ENCODE measurements at places on chromosomes 7 and 10. TPM values are rescaled to one million over a fixed set of nuclear protein-coding genes. Genes with fewer than 3 reads are reported as not detected.

The GNAT3 gene
- total RNA-seq = not detected

The CYP2C19 gene
- not detected for total RNA-seq

- H3K4me3 ChIP-seq = no peak overlapping the region
- no peaks in the 10 kb centered on the region for H3K4me1 ChIP-seq
Observed at GRCh38 chr7:36062154-36062815, 90.8 kb upstream of the EEPD1 start.

DNA sequence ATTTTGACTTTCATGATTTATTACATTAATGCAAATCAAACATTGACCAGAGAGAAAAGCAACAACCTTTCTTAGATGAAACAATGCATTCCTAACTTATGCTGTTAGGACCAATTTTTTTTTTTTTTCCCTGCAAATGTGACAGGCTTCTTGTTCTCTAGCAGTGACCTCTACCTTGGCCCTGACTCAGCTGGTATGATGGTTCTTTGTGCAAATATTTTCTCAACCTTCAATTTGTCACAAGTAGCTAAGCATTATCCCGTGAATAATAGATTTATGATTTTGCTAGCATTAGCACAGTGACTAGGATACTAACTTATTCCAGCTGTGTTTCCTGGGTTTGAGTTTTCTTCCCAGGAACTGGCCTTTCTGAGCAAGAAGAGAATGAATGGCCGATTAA lies 64.9 kb downstream of the PPP1R9A start:
- no peak for DNase-seq
- H3K27ac ChIP-seq = no peak overlapping the region
- no peak overlapping the region for H3K4me3 ChIP-seq
- no peaks in the 10 kb centered on the region for H3K36me3 ChIP-seq

DNA sequence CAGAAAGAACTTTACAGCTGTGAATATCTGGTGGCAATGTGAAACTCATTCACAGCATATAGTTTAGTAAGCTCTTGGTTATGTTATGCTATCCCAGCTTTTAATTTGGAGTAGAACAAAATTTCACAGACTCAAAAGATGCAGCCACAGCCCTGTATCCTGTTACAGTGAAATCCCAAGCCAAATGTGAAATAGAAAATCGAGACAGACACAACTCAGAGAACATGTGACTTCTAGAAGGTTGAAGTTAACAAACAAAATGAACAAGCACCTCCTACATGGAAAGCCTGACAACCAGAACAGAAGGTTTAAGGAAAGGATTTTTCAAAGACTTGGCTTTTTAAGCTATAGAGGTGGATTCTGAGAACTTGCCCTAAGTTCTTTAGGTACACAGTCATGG lies 39.6 kb downstream of the JAZF1 start:
- no peak for DNase-seq
- no peak overlapping the region for H3K4me3 ChIP-seq
- H3K36me3 ChIP-seq = no peaks in the 10 kb centered on the region
- peaks cover under 1% of the 10 kb centered on the region for H3K4me1 ChIP-seq
- H3K27ac ChIP-seq = no peak overlapping the region
- no peaks in the 10 kb centered on the region for H3K27me3 ChIP-seq
